ENCODE measurements at places on chromosomes 2 and 18.

GRCh38 chr2:26560892-26561291 is 80.3 kb downstream of the CIB4 start:
- no peak for DNase-seq

GRCh38 chr18:50274941-50275340 is 6.4 kb downstream of the MBD1 start:
- DNase-seq, result no peak

GRCh38 chr2:32289165-32289999 is 11.7 kb downstream of the YIPF4 start:
- no peak for DNase-seq

DNA sequence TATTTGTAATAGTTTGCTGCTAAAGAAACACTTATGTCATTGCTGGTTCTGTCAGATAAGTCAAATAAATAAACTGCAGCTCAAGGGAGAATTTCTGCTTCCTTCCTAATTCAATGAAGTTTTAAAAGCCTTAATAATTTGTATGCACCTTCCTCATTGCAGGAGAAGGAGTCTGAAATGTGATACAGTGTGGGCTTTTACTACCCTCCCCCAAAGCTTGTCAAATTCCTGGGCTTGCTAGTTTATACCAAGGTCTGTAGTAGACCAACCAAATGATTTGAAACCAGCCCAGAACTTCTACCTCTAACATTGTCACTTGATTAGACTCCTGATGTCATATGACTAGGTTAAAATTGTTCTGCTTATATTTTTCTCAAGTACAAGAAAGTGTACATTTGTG is 131.8 kb downstream of the DTNA start:
- DNase-seq, result no peak

- no peak for DNase-seq
Measured at GRCh38 chr2:143357966-143358365, 228.7 kb downstream of the ARHGAP15 start.

DNA sequence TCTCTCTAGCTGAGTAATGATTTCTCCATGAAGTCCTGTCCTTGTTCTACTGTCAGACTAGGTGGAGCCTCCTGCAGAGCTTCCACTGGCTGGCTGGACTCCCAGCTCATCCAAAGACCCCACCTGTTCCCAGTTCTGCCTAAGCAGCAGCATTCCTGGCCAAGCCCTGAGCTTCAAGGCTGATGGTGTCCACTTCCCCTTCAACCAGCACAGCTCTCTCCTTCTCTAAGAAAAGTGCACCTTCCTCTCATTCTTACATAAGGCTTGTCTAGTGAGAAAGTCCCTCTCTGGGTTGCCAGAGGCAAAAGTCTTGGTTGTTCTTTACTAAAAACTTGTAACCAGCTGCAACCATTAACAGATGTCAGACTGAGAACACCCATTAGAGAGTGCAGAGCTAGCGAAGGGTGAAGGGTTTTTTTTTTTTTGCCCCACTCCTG is 58.9 kb downstream of the CXCR4 start:
- DNase-seq, result no peak

GRCh38 chr18:55286257-55286825 is 301.7 kb downstream of the TCF4 start:
- DNase-seq, result no peak

DNA sequence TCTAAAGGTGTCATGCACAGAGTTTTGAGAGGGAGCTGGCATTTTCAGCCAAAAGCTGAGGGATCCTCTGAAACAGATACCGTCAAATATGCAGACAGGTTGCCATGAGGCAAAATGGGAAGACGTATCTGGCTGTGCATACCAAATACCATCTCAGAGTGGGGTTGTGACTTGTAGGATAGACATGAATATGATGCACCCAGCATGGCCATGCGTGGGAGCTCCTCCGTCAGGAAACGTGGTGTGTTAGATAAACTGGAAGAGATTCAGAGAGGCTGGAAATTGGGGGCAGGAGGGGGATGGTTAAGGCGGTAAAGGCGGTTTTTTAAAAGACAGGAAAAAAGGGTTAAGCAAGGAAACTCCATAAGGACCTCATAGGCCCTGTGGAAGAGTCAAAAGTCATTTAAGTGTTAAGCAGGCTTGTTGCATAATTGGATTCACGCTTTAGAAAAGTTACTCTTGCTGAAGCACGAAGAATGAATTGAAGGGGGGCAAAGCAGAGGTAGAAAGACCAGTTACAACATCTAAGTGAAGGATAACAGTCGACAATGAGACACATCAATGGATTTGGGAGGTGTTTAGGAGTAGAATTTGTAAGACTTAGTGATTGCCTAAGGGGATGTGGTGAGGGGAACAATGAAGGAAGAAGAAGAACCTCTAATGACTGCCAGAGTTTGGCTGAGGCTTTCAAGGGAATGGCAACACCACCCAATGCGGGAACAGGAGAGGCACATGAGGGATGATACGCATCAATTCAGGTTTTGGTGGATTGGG is 139.6 kb upstream of the CTAGE1 start:
- no peak for DNase-seq

DNA sequence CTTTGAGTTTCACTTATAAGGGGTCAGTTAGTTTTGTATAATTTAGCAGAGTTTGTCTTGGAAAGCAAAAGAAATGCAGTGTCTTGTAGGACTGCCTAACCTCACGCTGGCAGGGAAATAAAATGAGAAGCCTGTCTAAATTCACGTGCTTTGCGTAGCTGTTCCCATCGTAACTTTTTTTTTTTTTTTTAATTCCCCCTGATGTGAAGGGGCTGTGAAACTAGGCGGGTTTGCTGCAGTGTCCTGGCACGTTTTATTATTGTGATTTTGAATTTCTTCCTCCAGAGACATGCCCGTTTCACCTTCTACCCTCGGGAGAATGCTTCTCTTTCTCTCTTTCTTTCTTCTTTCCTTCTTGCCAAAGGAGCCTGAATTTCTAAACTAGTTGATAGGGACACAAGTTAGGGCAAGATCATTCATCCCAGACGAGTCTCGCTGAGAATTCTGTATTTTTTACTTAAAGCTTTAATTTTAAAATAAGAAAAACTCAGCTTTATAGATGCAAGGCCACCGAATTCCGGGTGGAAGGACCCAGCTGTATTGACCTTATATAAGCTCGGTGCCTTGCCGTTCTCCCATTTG is 2.3 kb downstream of the MEIS1 start:
- no peak for DNase-seq

DNA sequence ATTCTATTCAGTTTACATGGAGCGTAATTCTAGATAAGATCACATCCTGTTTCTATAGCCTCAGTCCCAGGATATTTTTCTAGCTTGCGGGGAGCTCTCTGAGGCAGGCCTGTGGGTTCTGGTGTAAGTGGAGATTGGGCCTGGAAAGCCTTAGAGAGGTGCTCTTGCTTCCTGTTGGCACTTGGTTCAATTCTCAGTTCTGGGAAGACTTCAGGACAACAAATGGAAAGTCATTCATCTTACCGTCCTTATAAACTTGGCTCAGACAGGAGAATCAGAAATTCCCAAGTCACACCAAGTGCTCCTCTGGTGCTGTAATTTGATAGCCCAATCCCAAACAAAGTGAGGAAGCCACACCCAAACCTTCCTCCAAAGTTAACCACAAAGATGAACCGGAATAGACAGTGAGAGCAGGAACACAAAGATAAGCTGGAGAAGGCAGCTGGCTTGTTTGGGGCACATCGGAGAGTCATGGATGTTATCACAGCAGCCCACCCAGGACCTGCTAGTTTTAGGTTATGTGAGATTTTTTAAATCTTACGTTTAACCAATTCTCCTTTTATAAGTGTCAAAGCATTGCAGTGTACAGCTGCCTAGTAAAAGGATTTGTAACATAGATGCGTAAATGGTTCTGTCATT is 144.3 kb upstream of the MAP3K20 start:
- DNase-seq, result no peak

DNA sequence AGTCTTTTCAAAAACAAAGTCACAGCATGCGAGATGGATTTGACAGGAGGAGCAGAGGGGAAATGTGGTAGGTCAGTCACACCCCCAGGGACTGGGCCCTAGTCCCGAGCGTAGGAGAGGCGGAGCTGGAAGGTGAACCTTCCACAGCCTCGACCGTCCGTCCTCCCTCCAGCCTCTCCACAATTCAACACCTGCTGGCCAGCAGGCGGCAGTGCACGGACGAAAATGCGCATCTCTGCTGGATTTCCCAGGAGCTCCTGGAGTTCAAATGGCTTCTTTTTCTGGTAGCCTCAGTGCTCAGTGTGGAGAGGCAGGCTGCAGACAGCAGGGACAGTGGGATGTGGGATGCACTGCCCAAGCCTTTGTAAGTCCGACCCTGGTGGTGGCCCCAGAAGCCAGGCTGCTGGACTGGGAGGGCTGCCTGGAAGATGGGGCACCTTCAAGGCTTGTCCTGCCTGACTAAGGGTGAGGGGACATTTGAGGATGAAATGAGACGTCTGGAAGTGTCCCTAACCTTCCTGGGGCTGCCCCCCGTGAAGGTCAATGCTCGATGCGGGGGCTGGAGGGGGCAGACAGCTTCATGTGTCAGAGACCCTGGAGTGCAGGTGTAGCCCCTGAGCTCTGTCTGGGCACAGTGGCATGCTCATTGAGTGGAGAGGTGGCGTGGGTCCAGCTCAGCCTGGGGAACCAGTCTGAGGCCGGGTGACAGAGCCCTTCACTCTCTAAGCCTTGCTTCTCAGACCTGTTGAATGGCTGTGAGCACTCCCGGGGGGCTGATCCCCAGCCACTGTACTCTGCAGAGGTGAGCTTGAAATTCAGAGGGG is 189.5 kb downstream of the TFCP2L1 start:
- DNase-seq, result no peak

GRCh38 chr18:63088262-63088661 is 231.3 kb downstream of the BCL2 start:
- DNase-seq, result no peak

DNA sequence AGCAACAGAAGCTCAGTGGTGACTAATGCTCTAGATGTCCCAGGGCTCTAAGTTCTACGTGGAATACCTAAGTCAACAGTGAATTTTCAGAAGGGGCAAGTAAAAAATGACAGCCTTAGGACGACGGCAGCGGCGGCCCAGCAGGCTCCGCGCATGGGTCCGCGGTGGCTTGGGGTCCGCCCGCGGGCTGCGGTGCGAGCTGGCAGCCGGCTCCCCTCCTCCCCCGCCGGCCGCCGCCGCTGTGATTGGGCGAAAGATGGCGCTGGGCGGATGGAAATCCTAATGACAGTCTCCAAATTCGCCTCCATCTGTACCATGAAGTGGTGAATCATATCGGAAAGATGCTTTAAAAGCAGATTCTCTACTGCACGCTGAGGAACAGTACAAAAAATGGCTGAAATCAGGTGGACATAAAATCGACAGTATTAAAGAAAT is 74.7 kb downstream of the HNRNPLL start:
- DNase-seq, result peak; percentile 66

DNA sequence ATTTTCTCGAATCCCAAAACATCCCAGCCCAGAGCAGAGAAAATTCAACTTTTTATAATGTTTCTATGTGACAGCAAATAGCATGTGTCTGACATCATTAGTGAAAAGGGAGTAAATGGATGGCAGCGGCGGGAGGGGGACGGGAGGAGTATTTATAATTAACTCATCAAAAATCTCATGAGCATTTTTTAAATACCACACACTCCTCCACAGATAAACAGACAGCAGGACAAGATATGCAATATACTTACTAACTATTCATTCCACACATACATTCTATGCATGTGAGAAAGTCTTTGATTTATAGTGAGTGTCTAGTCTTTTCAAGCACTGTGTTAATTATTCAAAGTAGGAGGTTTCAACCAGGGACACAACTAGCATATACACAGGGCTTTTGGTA is 107.6 kb downstream of the LRP2 start:
- no peak for DNase-seq

DNA sequence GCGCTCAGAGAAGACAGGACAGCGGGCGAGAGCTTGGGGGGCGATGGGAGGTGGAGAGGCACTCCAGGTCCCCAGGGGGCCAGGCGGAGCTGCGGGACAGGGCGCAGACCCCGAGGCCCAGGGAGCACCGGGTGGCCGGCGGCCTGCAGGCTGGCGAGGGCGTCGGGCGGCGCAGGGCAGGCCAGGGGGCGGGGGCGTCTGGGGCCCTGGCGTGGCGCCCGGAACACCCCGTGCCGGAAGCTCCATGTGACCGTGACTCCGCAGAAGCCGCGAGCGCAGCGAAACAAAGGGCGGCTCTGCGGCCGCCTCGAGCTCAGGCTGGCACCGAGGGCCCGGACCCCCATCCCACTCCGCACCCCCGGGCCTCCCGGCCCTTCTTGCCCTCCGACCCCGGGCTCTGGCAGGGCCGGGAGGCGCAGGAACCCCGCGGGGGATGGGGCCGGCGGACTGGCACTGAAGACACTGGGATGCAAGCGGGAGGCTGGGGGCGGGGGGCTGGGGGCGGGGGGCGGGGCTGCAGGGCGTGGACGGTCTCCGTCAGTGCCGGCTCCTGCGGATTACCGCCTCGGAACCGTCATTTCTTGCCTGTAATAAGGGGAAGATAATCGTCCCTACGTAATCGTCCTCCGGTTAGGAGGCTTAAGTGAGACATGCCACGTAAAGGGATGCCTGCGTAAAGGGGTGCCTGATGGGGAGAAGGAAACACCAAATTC is 19.1 kb downstream of the SH2D6 start:
- peak; percentile 18 for DNase-seq

DNA sequence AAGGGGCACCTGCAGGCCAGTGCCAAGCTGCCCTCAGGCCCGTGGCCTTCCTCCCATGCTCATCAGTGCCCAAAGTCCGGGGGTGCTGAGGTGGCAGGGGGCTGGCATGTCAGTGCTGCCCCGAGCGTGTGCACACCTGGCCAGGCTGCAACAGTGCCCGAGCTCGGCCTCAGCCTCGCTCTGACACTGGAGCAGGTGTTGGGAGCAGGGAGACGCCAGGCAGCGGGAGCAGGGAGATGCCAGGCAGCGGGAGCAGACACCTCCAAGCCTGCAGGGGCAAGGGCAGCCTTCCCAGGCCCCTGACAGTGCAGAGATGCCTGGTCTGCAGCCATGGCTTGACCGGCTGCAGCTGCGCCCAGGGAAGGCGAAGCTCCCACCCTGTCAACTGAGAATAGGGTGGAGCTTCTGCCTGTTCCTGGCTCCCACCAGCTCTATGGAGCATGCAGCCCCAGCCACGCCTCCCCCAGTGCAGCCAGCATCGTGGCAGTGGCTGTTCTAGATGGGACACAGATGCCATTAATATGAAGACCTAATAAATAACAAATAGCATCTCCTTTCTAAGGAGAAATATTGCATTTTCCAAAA is 82.4 kb downstream of the DTNB start:
- DNase-seq, result no peak

- no peak for DNase-seq
Measured at GRCh38 chr2:55862246-55862645, 61.3 kb downstream of the EFEMP1 start.

DNA sequence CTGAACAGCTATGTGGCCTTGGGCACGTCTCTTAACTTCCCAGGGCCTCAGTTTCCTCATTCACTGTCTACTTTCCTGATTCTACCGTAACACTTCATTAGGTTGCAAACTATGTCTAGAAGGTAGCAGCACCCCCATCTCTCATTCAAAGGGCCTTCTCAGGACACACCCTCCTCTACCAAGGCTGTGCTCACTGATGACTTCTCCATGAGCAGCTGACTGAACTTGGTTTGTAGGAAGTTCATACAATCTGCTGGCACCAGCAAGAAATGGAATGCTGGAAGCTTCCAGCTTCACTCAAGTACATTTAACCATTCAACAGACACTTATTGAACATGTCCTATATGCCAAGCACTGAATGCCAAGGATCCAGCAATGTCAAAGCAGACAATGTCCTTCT is 250.8 kb upstream of the CTAGE1 start:
- DNase-seq, result no peak
